ENCODE measurements at places on chromosomes 16 and 17. TPM values are rescaled to one million over a fixed set of nuclear protein-coding genes. Genes with fewer than 3 reads are reported as not detected.

The PIRT gene
- total RNA-seq: not detected

The TP53TG3 gene
- 0.96 TPM for total RNA-seq

The TM4SF5 gene
- 0.39 TPM for total RNA-seq

The IRX6 gene
- total RNA-seq: not detected

The KDM6B gene
- 14.4 TPM for total RNA-seq

The ST3GAL2 gene
- 22.7 TPM for total RNA-seq

The DBNDD1 gene
- total RNA-seq: 51.4 TPM

The TBC1D3G gene
- total RNA-seq: not detected
